ENCODE measurements at places on chromosomes 12 and 14.

- peak; percentile 31 for DNase-seq
These were observed 17.6 kb downstream of the CCDC88C start for GRCh38 chr14:91399868-91400640.

GRCh38 chr12:25135531-25136154 lies 59.3 kb downstream of the DNAI7 start:
- DNase-seq, result no peak

GRCh38 chr12:79689477-79690141 lies 1.2 kb downstream of the PAWR start:
- DNase-seq, result no peak

GRCh38 chr12:95298916-95299315 lies 81.3 kb downstream of the VEZT start:
- no peak for DNase-seq

- no peak for DNase-seq
These were observed 12.3 kb downstream of the KRT80 start for GRCh38 chr12:52179396-52179973.

DNA sequence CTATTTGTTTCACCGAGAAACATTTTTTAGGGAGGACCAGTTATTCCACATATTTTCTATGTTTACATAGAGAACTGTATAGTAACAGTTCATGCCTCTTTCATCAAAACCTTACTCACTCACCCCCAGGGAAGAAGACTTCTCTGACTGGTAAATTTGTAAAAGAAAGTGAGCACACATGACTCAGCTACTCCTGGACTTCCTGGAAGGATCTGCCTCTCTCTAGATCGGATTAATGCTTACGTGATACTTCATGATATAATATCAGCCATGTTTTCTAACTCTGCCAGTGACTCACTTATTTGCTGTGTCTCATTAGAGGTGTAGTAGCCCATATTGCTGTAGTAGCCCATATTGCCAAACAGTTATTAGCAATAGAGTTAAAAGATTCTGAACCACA lies 494.3 kb upstream of the ATXN7L3B start:
- DNase-seq, result no peak

- no peak for DNase-seq
These were observed 137.4 kb downstream of the LLPH start for GRCh38 chr12:65993173-65993572.

DNA sequence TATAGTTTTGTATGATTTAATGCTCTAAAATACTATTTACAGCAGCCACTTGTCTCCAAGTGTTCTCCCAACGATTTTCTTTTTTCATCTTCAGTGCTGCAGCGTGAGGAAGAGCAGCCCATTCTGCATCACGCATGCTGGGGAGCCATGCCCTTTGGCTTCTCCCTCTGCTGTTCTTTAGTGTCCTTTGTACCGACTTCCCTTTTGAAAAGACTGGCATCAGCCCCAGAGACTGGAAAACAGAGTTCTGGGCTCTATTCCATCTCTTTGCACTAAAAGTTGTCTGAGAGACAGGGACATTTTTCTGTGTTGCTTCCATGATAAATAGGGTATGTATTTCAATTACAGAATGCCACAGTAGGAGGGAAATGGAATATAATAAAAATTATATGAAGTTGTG lies 105.1 kb downstream of the RERG start:
- no peak for DNase-seq

All from stimulated activated CD4-positive, alpha-beta T cell treated with anti-CD3 and anti-CD28 coated beads, Interleukin-12 subunit alpha, Interleukin-12 subunit beta, amount 100 ng/mL, for 4 hours (primary cell).